Stimulated activated CD4-positive, alpha-beta T cell treated with anti-CD3 and anti-CD28 coated beads, Interleukin-12 subunit alpha, Interleukin-12 subunit beta, amount 100 ng/mL, for 4 hours (primary cell): ENCODE measurements at places on chromosomes 5 and 9.

DNA sequence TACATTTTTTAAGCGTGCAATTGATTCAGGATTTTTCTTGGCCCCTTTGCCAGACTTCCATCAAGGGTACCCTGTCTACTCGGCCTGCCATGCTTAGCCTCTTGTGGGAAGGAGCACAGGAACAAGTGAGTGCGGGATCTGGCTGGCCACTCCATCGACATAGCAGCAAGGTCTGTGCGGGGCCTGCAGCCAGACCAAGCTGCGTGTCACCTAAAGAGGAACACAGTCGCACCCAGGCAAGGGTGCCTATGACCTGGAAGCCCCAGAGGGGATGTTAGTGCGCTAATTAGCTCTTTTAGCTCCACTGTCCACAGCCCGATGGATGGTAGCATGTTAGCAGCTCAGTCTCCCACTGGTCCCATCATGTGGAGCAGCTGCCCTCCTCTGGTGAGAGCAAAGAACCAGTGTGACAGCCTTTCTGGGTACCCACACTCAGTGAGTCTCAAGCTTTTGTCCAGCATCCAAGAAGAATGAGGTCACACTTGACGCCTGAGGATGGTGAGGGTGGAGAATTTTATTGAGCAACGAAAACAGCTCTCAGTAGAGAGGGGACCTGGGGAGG lies 38.7 kb downstream of the FTMT start:
- no peak for DNase-seq

DNA sequence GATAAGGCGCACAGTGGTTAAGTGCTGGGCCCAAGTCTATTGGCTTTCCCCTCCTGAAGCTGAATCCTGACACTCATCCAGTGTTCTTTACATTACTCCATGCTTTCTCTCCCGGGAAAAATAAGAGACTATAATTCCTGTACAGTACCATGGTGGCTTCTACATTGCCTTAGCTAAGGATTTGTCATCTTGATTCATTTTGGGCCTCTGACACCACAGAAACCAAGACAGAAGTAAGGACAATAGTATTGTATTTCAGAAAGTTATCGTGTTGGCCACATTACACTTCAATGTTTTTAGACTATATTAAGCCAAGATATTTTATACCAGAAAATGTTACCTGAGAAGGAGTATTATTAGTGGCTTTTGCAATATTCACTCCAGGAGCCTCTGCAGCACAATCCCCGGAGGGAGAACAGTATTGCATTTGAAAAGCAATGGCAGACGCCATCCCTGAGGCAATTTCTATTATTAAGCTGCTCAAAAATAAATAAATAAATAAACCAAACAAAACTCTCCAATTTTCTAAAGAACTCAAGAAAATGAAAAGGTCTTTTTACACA lies 267.9 kb downstream of the ENC1 start:
- no peak for DNase-seq

DNA sequence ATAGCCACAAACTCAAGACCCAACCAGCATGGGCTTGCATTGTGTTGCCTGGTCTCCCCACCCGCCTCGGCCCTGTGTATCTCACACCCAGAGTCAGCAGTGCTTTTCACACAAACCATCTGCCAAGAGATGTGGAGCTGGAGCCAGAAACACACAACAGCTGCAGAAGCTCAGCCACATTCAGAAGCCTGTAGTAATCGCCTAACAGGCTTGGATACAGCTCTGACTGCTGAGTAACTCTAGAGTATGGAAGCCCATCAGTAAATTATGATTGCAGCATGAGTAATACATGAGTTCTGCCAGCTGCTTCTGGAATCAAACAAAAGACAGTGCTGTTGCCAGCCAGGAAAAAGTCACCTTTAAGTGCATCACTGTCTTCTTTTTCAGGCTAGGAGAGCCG lies 16.0 kb downstream of the TEK start:
- no peak for DNase-seq

- DNase-seq: no peak
Observed at GRCh38 chr5:147878066-147878759, at the start of gene SCGB3A2. Gene SCGB3A2, plus strand, starts transcription at chr5:147878711. Its CDS starts 93 bp downstream, at chr5:147878804.

DNA sequence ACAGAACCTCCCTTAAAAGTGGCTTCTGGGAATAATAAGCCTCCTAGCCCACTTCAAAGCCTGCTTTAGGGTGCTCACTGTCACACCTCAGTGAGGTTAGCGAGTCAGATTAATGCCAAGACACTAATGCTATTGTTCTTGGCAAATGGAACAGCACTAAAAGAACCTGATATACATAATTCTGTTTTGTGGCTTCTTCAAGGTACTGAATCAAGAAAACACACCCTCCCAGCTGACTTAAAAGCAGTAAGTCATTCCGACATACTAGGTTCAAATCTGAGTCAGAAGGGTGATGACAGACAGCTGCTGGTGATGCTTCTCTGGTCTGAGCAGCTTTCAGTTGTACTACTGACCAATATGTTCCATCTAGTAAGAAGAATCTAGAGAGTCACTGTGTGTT lies 121.6 kb downstream of the OXCT1 start:
- DNase-seq: no peak

GRCh38 chr5:7250611-7251010 lies 145.3 kb upstream of the ADCY2 start:
- no peak for DNase-seq

DNA sequence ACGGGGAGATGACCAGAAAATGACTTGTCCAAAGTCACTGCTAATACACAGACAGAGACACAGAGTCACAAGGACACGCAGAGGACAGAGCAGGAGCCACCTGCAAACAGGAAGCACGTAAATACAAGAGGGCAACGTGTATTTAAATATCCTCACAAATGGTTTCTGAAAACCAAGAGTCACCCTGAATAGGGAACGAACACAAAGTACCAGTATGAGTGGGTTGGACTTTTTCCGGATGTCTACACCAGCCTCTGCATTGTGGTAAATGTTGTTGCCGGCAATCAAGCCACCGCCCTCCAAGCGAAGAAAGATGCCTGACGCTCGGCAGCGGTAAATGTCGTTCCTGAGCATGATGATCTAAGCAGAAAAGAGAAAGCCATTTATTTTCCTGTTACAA lies 44.5 kb downstream of the FBXO10 start:
- DNase-seq: no peak

DNA sequence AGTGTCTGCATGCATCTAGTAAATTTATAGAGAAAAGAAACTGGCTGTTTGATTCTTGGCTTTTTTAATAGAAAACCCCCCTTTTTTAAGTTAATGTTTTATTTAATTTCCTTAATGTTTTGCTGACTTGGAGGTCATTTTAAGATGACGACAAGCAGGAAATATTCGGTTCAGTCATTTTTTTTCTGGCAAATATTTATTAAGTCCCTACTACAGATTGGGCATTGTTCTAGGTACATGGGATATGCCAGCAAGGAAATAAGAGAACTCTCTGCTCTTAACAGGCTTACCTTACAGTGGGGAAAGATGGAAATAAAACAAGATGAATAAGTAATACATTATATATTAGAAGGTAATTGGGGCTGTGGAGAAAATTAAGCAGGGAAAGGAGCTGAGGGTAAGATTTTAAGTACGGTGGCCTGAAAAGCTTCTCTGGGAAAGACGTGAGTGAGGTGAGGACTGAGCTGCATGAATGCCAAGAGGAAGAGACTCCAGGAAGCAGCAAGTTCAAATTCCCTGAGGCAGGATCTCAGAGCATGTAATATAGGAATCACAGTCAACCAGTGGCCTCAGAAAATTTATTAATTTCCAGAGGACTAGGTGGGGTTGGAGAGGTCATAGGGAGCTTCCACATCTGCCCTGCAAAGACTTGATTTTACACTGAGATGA lies 316.0 kb upstream of the DAP start:
- DNase-seq: no peak
